ENCODE measurements at places on chromosomes 5 and 9. TPM values are rescaled to one million over a fixed set of nuclear protein-coding genes. Genes with fewer than 3 reads are reported as not detected.

ACOT12 gene
- total RNA-seq: 0.05 TPM

LHX3 gene
- 0.09 TPM for total RNA-seq

IFNA5 gene
- total RNA-seq: not detected

DNA sequence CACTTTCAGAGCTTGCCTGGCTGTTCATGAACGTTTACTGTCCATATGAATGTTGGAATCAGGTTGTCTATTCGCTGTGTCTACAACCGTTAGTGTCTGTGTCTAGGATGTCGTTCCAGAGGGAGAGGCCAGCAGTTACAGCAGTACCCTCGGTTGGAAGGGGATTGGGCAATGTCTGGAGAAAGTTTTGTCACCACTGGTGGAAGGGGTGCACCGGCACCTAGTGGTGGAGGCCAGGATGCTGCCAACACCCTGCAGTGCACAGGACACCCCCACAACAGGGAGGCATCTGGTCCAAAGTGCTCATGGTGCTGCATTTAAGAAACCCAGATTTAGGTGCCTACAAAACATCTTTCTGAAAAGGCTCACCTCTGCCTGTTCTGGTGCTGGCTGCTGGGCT, 220.7 kb downstream of the FANCC start:
- DNase-seq: no peak
- H3K27me3 ChIP-seq: no peaks in the 10 kb centered on the region
- H3K4me1 ChIP-seq: peaks cover 18% of the 10 kb centered on the region
- H3K4me3 ChIP-seq: no peak overlapping the region
- no peak overlapping the region for H3K27ac ChIP-seq

GRCh38 chr5:8857051-8857450, 688.8 kb downstream of the SEMA5A start:
- no peaks in the 10 kb centered on the region for H3K36me3 ChIP-seq
- no peaks in the 10 kb centered on the region for H3K27me3 ChIP-seq
- no peak overlapping the region for H3K4me3 ChIP-seq
- H3K27ac ChIP-seq: no peak overlapping the region

GRCh38 chr9:128117613-128118471, 9.7 kb downstream of the PTGES2 start:
- H3K27me3 ChIP-seq: no peaks in the 10 kb centered on the region
- peaks cover 54% of the 10 kb centered on the region for H3K36me3 ChIP-seq
- no peak overlapping the region for H3K27ac ChIP-seq
- peaks cover 16% of the 10 kb centered on the region for H3K4me1 ChIP-seq

GRCh38 chr5:177542816-177543465, 11.4 kb downstream of the FAM193B start:
- no peaks in the 10 kb centered on the region for H3K4me1 ChIP-seq

GRCh38 chr5:133426264-133426663, 186.1 kb downstream of the FSTL4 start:
- no peak overlapping the region for H3K27ac ChIP-seq
- no peak overlapping the region for H3K4me3 ChIP-seq
- DNase-seq: no peak
- H3K27me3 ChIP-seq: peaks cover 27% of the 10 kb centered on the region
- H3K4me1 ChIP-seq: peaks cover 17% of the 10 kb centered on the region
- H3K36me3 ChIP-seq: no peaks in the 10 kb centered on the region
